Glutamatergic neuron (in vitro differentiated cells): ENCODE measurements at places on chromosomes 6 and 20.

GRCh38 chr6:16105854-16106253 lies 23.0 kb upstream of the MYLIP start:
- DNase-seq = no peak

- no peak for DNase-seq
These were observed 32.8 kb downstream of the DYNLT1 start for GRCh38 chr6:158611541-158612370.

- DNase-seq = no peak
These were observed 45.8 kb downstream of the HIVEP2 start for GRCh38 chr6:142898927-142899895.

- no peak for DNase-seq
These were observed 343.9 kb downstream of the SOX4 start for GRCh38 chr6:21937466-21937865.

GRCh38 chr20:25321991-25322390 lies 68.6 kb downstream of the ABHD12 start:
- no peak for DNase-seq

- peak; percentile 76 for DNase-seq
These were observed 218.2 kb downstream of the BMP7 start for GRCh38 chr20:57048027-57048869.

DNA sequence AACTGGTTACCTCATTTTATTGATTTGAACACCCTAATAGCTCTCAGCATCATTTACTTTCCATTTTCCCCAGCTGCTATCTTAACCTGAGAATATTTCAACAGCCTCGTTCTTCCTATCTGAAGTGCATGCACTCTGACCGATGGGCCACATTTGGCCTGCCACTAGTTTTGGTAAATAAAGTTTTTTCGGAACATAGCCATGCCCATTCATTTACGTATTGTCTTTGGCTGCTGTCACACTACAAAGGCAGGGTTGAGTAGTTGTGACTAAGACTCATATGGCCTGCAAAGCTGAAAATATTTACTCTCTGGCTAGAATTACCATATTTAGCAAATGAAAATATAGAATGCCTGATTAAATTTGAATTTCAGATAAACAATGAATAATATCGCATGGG lies 10.8 kb downstream of the ADGRF4 start:
- no peak for DNase-seq

- no peak for DNase-seq
These were observed 299.1 kb upstream of the ID4 start for GRCh38 chr6:19538096-19538495.

- no peak for DNase-seq
These were observed 15.2 kb downstream of the VNN2 start for GRCh38 chr6:132742495-132742894.

- no peak for DNase-seq
These were observed 20.4 kb upstream of the EFHC1 start for GRCh38 chr6:52399511-52400312.

GRCh38 chr20:48733296-48733790 lies 94.5 kb downstream of the PREX1 start:
- DNase-seq = no peak

GRCh38 chr20:41468994-41469600 lies 102.5 kb upstream of the EMILIN3 start:
- DNase-seq = no peak

- no peak for DNase-seq
These were observed 32.3 kb upstream of the ALDH8A1 start for GRCh38 chr6:134982161-134982560.

- DNase-seq = no peak
These were observed 22.5 kb downstream of the RIPOR3 start for GRCh38 chr20:50668798-50669197.

DNA sequence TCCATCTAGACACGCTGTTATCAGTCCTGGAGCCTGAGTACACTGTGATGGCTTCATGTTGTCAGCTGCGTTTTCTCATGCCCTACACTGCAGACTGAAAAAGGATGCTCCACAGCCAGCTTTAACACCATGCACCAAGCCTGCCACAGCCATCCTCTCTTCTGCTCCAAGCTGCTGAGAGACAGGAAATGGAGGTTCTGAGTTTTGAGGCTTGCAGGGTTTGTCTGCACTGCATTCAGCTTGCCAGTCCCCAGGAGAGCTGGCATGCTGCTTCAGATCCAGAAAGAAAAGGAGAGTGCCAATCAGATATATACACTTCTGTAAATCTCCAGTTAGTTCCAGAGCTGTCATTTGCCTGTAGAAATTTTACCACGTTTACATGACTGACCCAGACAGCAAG lies 550.7 kb upstream of the FLRT3 start:
- DNase-seq = no peak

- no peak for DNase-seq
These were observed 611.9 kb downstream of the TFAP2B start for GRCh38 chr6:51430589-51430988.

- DNase-seq = no peak
These were observed 34.9 kb upstream of the AKIRIN2 start for GRCh38 chr6:87736809-87737540.

GRCh38 chr6:128242765-128243403 lies 277.5 kb downstream of the PTPRK start:
- no peak for DNase-seq

GRCh38 chr6:15090145-15090579 lies 155.7 kb upstream of the JARID2 start:
- no peak for DNase-seq

DNA sequence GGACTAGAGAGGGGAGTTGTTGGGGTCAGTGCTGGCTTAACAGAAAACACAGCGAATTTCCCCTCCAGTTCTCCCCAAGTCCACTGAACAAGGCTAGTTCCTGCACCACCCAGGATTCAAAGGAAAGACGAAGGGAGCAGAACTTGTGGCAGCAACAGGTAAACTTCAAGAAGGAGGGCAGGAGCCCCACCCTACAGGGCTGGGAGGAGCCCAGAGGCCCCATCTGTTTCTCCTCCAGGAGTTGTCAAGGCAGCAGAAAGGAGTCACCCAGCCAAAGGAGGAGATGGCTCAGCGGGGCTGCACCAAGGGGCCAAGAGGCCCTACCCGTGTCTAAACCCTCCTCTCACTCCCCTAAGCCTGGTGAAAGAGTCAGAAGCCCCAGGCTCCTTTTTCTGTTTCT lies 1.7 kb downstream of the SAPCD1 start:
- no peak for DNase-seq

- no peak for DNase-seq
These were observed 109.7 kb downstream of the GJA10 start for GRCh38 chr6:90003941-90004340.

GRCh38 chr6:104486035-104486434 lies 373.7 kb downstream of the HACE1 start:
- DNase-seq = no peak

- no peak for DNase-seq
These were observed 251.8 kb upstream of the RUNX2 start for GRCh38 chr6:45076217-45076930.

DNA sequence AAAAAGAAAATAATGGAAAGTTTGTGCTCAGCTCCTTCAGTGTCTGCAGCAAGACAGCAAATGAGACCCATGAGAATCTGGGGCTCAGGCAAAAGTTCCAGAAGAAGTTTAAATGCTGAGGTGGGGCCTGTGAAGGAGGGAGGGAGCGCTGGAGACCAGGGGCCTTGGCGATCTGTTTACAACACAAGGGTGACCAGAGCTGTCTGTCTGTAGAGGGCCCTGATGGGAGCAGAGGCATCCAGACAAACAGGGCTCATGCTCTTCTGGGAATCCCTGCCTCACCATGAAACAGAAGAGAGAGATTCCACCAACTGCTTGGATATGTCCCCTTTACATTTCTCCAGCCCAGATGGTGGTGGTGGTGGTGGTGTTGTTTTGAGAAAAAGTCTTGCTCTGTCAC lies 79.3 kb upstream of the SHLD1 start:
- DNase-seq = no peak

DNA sequence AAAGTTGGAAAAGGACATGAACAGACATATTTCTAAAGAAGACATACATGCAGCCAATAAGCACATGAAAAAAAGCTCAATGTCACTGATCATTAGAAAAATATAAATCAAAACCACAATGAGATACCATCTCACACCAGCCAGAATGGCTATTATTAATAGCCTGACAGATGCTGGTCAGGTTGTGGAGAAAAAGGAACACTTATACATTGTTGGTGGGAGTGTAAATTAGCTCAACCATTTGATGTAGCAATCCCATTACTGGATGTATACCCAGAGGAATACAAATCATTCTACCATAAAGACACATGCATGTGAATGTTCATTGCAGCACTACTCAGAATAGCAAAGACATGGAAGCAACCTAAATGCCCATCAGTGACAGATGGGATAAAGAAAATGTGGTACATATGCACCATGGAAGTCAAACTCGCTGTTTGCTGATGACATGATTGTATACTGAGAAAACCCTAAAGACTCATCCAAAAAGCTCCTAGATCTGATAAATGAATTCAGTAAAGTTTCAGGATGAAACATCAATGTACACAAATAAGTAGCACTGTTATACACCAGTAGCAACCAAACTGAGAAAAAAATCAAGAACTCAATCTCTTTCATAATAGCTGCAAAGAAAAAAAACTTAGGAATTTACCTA lies 196.8 kb downstream of the ADGB start:
- no peak for DNase-seq

DNA sequence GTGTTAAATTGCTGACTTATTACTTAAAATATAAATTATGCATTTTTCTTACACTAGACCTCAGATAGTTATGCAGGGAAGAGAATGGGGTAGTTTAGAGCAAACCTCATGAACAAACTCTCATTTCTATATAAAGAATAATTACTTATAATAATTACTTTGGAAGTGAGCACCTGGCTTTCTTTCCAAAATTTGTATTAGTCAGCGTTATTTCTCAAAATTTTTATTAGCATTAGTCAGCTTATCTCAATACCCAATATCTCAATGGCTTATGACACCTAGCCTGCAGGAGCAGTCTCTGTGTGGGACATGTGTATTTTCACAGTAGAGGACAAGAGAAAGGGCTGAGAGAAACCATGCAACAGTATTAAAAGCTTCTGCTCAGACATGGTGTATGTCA lies 849.2 kb upstream of the HS3ST5 start:
- DNase-seq = no peak

GRCh38 chr6:90088009-90088408 lies 193.7 kb downstream of the GJA10 start:
- no peak for DNase-seq

DNA sequence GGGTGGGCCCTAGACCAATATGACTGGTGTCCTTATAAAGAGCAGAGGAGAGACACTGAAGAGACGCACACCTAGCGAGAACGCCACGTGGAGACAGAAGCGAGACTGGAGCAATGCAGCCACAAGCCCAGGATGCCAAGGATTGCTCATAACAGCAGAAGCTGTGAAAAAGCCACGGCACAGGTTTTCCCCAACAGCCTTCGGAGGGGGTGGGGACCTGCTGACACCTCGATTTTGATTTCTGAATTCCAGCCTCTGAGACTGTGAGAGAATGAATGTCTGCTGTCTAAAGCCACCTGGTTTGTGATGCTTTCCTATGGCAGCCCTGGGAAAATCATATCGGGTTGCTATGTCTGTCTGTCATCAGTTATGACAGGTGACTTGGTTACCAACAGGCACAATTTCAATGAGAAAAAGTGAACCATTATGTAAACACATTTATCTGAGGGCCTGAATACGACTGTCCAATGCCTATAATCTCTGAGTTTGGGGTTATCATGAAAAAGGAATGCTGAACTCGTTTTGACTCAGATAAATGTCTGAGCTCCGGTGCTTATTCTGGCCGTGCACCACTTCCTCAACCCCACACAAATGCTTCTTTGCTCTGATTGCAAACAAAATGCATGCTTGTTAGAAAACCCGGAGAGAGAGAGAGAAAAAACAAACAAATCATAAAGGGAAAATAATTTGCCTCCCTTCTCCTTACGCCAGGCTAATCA lies 769.7 kb downstream of the PTPRT start:
- DNase-seq = no peak

DNA sequence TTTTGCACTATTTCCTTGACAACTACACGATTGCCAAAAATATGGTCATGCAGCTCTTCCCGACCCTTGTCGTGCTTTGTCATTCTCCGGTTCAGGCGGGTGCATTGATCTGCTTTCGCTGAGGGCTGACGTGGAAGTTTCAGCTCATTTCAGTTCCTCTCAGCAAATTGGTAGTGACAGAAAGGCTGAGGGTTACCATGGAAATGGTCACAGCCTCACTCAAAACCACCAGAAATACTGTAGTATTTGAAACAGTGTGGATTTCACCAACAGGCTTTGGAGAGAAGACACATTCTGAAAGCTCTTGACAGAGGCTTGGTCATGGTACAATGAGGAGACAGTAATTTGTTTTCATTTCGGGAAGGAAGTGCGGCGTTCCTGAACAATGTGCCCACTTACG lies 99.7 kb upstream of the EXOC2 start:
- DNase-seq = no peak

- no peak for DNase-seq
These were observed 554.5 kb upstream of the MAP3K7 start for GRCh38 chr6:91141346-91141745.

DNA sequence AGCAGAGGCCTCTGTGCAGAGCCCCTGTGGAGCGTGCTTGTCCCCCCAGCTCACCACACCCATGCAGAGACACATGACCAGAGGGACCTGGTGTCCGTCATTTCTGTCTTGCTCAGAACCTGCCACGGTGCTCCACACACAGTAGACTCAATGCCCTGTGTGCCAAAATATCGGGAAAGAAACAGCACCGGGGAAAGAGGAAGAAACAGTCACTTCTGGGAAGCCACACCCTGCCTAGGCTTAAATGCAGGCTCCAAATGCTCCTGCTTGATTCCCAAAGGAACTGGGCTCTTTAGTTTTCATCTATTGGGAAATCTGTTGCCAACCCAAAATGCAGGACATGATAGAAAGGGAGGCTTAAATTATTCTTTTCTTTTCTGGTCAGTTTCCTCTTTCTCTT lies 503.9 kb downstream of the CD83 start:
- DNase-seq = no peak

GRCh38 chr6:56659721-56660380 lies 17.2 kb upstream of the DST start:
- DNase-seq = no peak

DNA sequence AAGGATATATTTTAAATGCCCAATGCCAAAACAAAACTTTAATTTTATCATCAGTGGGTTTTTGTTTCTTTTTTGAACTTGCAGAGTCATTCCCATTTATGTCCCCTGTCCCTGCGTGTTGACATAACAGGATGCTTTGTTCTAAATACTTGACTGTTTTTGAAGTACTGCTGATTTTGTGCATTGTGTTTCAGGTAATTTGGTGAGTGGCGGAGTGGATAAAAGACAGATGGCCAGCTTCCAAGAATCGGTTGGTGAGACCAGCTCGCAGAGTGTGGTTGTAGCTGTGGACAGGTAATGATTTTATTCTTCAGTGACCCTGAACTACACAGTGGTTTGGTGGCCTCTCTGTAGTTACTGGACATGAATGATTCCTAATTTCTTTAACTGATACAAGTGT lies 50.5 kb upstream of the CSE1L start:
- DNase-seq = no peak

- DNase-seq = no peak
These were observed 60.1 kb upstream of the CD93 start for GRCh38 chr20:23146181-23146580.

DNA sequence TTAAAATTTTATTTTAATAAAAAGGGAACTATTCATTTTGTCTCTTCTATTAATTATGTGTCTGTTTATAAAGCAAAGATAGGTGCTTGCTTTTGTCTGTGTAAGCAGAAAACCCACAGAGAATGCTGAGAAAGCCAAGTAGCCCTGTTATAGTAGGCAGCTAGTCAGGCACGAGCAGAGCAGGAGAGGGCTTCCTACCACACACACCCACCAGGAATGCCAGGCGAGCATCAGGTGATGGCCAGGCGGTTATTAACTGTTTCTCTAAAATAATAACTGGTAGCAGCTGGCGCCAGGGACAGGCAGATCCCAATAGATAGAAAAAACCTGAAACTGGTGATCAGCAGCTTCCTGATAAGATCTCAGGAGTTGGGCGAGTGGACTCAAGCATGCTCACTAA lies 15.7 kb downstream of the C6orf15 start:
- no peak for DNase-seq
